CD4-positive, alpha-beta T cell treated with Interleukin-6 for 4 hours (primary cell): ENCODE measurements at places on chromosomes 6 and 20.

- no peak for DNase-seq
Measured at GRCh38 chr6:157981132-157981394, 600 bp upstream of the SYNJ2 start.

DNA sequence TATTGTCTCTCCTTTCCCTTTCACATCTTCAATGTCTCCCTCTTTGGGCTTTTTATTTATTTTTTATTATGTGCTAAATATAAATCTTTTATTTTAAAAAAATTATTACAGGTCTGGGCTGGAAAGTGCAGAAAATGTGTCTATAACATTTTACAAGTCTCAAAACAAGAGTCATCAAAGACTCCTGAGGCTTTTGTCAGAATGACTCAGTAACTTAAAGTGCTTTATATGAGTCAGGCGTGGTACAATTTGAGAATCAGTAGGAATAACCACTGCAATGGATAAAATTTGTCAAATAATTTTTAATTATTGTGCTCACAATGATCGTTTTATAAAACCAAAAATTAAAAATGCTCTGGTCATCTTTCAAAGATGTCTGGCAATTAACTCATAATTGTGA lies 193.9 kb downstream of the MMUT start:
- DNase-seq, result no peak

GRCh38 chr20:22475662-22476061 lies 108.7 kb downstream of the FOXA2 start:
- DNase-seq, result no peak

DNA sequence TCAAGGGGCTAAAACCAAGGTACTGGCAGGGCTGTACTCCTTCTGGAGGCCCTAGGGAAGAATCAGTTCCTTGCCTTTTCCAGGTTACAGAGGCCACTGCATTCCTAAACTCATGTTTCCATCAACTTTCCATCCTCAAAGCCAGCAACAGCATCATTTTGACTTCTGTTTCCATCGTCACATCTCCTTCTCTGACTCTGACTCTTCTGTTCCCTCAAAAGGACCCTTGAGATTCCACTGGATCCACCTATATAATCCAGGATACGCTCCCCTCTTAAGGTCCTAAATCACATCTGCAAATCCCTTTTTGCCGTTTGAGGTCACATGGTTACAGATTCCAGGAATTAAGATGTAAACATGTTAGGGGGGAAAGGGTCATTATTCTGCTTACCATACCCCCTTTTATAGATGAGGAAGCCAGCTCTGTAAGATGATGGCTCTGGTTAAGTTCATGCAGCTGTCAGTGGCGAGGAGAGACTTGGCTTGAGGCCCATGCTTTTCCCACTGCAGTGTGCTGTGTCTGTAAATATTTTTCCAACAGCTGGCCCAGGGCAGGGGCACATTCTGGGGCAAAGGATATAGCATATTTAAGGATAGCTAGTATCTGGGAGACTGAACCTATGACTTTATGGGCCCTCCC lies 114.6 kb downstream of the TNFRSF21 start:
- DNase-seq, result no peak

DNA sequence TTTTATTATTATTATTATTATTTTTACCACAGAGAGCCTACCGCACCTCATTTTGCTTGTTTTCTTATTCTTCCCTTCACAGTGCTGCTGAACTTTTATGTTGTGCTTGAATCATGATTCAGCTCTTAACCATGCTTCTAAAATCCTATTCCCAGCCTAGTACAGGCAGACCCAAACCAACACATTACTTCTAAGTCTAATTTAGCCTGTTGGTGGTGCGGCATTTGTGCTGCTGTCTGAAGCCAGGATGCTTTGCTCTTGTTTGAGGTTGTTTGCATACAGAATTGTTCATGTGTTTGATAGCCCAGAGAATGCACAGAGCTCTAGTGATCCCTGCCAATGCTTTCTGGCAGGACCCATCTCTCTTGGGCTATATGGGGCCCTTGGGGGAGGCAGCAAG lies 213.5 kb upstream of the KCNG1 start:
- DNase-seq, result no peak

GRCh38 chr20:1281279-1282057 lies 15.4 kb downstream of the SNPH start:
- DNase-seq, result no peak

GRCh38 chr20:18645851-18646250 lies 58.0 kb downstream of the DTD1 start:
- DNase-seq, result no peak

GRCh38 chr20:856361-856775 lies 22.9 kb downstream of the FAM110A start:
- peak; percentile 65 for DNase-seq

DNA sequence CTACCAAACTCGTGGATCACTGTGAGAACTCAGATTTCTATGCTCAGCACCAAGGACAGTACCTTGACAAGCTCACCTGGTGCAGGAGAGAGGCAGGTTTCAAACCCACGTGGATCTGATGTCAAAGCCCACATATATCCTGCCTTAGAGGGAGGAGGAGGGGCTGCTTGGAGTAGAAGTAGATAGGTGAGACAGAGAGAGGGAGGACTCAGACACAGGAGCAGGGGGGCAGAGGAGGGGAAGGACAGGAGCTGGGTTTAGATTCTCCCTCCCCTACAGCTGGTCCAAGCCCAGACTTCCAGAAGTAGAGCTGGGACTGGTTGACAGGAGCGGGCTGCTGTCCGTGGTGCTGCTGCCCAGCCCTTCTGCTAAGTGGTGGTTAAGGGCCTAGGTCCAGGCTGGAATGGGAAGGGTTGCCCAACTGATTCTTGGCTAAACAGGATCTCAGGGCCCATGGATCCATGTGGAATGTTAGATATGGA lies 77.5 kb downstream of the CDH22 start:
- DNase-seq, result no peak

DNA sequence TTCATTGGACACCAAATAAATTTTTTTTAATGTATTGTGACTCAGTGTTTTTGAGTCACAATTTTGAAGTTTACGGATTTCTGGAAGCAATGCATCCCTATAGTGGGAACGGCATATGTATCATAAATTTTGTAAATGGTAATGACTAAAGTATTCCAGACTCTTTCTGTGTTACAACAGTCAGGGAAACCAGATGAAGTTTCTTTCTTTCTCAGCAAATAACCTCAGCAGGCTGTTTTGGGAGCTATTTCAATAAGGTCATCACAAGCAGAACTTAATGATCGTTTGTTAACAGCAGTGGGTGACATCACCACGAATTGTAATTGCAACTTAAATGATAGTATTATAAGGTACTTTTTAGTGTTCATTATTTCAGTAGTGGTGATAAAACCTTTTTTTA lies 52.0 kb downstream of the HIVEP1 start:
- DNase-seq, result no peak

GRCh38 chr20:19354950-19355349 lies 142.5 kb downstream of the SLC24A3 start:
- no peak for DNase-seq

- DNase-seq, result no peak
Measured at GRCh38 chr6:155387481-155387880, 68.2 kb downstream of the NOX3 start.

DNA sequence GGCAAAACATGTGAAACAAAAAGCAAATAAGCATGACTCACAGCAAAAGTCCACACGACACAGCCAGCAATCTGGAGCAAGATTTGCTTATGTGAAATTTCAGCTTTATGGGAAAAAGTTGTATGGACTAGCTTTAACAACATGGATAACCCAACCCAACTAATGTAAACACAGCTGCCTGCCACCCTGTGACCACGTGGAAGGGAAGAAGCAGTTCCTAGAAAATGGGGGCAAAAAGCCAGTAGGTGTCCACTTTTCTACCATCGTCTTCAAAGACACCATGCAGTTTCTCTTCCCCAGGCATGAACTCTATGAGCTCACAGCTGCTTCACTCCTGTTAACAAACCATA lies 425.4 kb upstream of the RNF217 start:
- DNase-seq, result no peak

GRCh38 chr6:75463061-75463460 lies 30.5 kb downstream of the FILIP1 start:
- DNase-seq, result no peak

DNA sequence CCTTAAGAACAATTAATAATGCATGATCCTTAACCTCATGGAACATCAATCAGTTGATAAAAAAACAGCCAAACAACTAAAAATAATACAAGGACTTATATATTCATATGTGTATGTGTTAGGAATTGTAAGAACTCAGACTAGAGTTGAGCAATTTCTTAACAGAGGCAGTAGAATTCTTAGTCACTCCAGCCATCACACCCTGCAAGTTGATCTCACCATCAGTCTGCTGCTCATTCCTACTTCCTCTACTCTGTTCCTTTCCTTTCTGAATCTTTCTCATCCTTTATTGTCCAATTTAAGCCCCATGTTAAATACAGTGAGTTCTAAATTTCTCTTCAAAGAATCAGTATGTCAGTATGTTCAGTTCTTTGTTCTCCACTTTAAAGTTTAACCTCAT lies 2.6 kb downstream of the ZNF165 start:
- no peak for DNase-seq

DNA sequence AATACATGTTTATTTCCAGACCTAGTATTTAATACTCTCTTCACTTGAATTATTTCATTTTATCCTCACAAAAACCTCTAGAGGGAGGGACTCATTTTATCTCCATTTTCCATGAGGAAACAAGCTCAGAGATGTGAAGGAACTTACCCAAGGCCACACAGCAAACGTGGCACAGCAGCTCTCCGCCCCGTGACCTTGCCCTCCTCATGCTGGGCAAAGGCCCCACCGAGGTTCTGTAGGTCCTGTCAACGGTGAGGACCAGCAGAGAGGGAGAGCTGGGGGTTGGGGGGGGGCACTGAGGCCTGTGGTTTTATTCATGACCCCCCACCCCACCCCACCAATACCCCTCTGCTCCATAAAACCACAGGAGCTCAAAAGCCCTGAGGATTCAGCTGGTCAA lies 40.9 kb upstream of the TLDC2 start:
- no peak for DNase-seq

GRCh38 chr6:126156973-126157372 lies 170.6 kb downstream of the TRMT11 start:
- no peak for DNase-seq

GRCh38 chr6:21611485-21611884 lies 17.9 kb downstream of the SOX4 start:
- no peak for DNase-seq

- DNase-seq, result no peak
Measured at GRCh38 chr20:53175135-53175780, 203.1 kb downstream of the TSHZ2 start.

- DNase-seq, result no peak
Measured at GRCh38 chr20:3312940-3313682, 74.1 kb upstream of the SLC4A11 start.
